CD4-positive, alpha-beta T cell treated with Interleukin-21 for 1 hour (primary cell): ENCODE measurements at places on chromosomes 1 and 21.

DNA sequence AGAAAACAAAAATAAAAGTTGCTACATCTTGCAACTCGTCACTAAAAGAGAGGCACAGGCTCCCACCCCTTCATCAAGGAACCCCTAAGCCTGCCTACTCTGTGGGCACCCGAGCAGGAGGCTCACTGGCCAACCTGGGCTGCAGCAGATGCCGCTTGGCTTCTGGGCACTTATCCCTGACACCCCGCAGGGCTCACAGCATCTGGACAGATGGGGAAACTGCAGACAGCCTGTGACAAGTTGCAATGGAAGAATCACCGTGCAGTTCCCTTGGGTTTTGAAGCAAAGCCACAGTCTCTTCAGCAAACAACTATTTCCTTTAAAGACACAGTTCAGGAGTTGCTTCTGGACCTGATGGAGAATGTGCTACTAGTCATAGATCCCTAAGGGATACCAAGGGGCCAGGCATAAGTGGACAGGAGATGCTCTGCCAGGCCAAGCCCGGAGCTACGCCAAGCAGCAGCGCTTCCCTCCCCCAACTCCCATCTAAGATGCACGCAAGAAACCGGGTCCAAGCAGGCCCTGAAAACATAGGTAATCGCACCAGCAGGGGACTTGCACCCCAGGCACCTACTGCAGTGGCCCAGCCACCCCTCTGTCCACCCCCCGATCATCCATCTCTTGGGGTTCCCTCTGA, 170.6 kb downstream of the NPHP4 start:
- DNase-seq: no peak

- no peak for DNase-seq
Measured at GRCh38 chr1:22751124-22751531, 40.5 kb downstream of the EPHB2 start.

DNA sequence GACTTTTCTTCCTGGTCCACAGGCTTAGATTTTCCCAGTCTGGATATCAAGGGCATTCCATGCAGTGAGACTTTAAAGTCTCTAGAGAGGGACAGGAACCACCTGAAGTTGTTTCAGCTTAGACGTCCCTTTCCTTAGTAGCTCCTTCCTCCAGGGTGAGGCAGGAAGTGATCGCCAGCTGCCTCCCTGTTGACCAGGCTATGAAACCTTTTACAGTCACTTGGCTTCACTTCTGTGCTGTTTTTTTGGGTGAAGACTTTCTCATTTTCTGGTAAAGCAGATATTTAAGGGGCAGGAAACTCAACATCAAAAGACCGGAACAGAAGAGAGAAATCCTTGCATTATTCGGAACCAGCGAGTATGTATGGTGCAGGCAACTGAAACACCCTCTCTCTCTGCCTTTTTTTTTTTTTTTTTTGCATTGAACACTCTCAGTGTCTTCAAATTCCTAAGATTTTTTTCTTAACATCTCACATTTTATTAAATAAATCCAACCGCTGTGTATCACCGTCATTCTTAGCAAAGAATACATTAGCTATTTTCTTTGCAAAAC, 234.6 kb upstream of the IRF2BP2 start:
- DNase-seq: peak; percentile 44

- no peak for DNase-seq
Measured at GRCh38 chr1:28853093-28853742, 41.2 kb downstream of the OPRD1 start.

- DNase-seq: no peak
Measured at GRCh38 chr1:7422081-7422480, 349.0 kb upstream of the VAMP3 start.

DNA sequence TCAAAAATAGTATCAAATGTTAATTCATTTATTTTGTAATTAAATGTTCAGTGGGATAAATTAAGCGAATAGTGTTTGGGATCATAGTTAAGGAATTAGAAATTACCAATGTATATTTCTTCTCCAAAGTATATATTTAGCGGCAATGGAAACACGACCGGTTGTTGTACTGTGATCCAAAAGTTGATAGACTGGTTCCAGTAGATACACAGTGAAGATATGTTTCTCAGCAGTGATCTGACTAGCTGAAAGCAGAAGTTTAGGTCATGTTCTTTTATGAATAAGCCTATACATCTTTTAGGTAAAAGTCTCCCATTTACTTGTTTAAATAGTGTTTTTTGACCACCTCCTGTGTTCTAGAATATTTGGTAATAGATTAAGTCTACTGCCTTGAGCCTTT, 8.8 kb downstream of the USP16 start:
- DNase-seq: no peak
